ENCODE measurements at places on chromosomes 4 and X. TPM values are rescaled to one million over a fixed set of nuclear protein-coding genes. Genes with fewer than 3 reads are reported as not detected.

The TSPAN7 gene
- total RNA-seq, result 38.4 TPM

The GAGE12H gene
- not detected for total RNA-seq

The ARHGAP4 gene
- total RNA-seq, result 31.7 TPM

The NUDT11 gene
- 1.8 TPM for total RNA-seq

The ALB gene
- total RNA-seq, result not detected

The ATP6AP1 gene
- 75.7 TPM for total RNA-seq

The BMPR1B gene
- 12.9 TPM for total RNA-seq

The XAGE3 gene
- total RNA-seq, result not detected

The GPR82 gene
- not detected for total RNA-seq

The TRPC5OS gene
- total RNA-seq, result not detected
